ENCODE measurements at places on chromosomes 11 and 22.

DNA sequence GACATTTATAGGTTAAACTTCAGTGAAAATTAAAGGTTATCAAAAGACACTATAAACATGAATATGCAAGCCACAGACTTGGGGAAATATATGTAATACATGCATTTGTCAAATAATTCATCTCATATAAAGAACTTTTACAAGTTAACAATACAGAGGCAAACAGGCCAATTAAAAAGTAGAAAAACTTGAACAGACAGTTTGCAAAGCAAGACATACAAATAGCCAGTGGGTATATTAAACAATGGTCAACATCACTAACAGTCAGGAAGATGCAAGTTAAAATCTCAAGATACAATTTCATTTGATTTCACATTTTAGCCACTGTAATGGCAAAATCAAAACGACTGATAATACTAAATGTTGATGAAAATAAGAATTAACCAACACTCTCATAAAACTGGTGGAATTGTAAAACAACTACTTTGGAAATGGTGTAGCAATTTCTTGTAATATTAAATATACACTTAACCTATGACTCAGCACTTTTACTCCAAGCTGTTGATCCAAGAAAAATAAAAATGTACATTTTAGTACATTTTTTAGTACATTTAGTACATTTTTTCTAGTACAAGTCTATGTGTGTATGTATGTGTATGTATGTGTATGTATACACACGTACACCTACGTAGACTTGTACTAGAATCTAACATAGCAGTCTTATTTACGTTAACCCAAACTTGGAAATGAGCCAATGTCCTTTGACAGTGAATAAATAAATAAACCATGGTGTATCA, 62.8 kb downstream of the LRRC74B start:
- DNase-seq = no peak

GRCh38 chr11:129596351-129596750, 219.3 kb upstream of the TMEM45B start:
- DNase-seq = no peak

- DNase-seq = no peak
Observed at GRCh38 chr22:30224161-30224857, 22.2 kb downstream of the LIF start.

- DNase-seq = peak; percentile 15
Observed at GRCh38 chr11:64969209-64969608, 2.7 kb downstream of the MAJIN start.

GRCh38 chr22:32469799-32470212, 4.8 kb upstream of the FBXO7 start:
- DNase-seq = no peak
